Progenitor cell of endocrine pancreas (in vitro differentiated cells): ENCODE measurements at places on chromosomes 7 and 10. TPM values are rescaled to one million over a fixed set of nuclear protein-coding genes. Genes with fewer than 3 reads are reported as not detected.

DNA sequence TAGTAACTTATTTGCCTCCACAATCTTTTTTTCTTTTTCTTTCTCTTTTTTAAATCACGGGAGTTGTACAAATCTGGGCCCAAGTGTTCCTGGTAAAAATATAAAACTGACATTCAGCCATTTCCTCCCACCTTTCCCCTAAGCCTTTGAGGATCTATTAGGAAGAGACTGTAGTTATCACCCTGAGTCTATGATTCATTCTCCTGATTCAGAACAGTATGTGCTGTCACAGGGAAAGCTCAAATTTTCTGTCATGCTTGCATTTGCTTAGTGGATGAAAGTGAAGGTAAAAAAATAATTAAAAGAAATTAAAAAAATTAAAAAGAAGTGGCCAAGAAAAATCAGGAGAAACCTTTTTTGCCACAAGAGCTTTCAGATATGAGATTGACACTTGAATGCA lies 71.7 kb downstream of the KIF20B start:
- no peaks in the 10 kb centered on the region for H3K4me1 ChIP-seq
- no peak overlapping the region for H3K4me3 ChIP-seq
- H3K27me3 ChIP-seq = no peaks in the 10 kb centered on the region
- no peak overlapping the region for H3K27ac ChIP-seq
- no peak for DNase-seq

DNA sequence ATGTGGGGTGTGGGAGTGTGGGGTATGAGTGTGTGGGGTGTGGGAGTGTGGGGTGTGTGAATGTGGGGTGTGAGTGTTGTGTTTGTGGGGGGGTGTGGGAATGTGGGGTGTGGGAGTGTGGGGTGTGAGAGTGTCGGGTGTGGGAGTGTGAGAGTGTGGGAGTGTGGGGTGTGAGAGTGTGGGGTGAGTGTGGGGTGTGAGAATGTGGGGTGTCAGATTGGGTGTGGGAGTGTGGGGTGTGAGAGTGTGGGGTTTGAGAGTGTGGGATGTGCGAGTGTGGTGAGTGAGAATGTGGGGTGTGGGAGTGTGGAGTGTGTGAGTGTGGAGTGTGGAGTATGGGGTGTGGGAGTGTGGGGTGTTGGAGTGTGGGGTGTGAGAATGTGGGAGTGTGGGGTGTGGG lies 50.1 kb upstream of the EN2 start:
- H3K4me1 ChIP-seq = peaks cover 10% of the 10 kb centered on the region
- H3K27ac ChIP-seq = no peak overlapping the region
- peaks cover 59% of the 10 kb centered on the region for H3K27me3 ChIP-seq
- no peak overlapping the region for H3K4me3 ChIP-seq
- H3K36me3 ChIP-seq = no peaks in the 10 kb centered on the region
- DNase-seq = no peak

DNA sequence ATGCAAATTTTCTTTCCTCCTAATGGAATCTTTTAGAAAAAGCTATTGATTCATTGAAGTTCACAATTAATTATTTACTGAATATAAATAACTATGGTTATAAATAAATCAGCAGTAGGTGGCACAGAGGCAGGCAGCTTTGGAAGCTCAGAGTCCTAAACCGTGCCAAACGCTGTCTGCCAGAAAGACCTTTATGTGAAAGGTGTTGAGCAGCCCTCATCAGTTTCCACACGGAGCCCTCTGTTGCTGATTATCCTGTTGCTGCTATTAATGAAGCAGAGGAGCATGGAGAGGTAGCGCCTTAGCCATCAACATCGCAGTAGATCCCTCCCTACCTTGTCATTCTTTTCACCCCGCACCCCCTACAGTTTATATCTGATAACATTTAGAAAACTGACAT lies 51.0 kb downstream of the RTKN2 start:
- H3K36me3 ChIP-seq = peaks cover 2% of the 10 kb centered on the region
- H3K4me1 ChIP-seq = peaks cover 5% of the 10 kb centered on the region
- H3K27me3 ChIP-seq = no peaks in the 10 kb centered on the region
- DNase-seq = no peak
- H3K27ac ChIP-seq = no peak overlapping the region

- peaks cover 11% of the 10 kb centered on the region for H3K4me1 ChIP-seq
- H3K36me3 ChIP-seq = peaks cover 21% of the 10 kb centered on the region
- no peak for DNase-seq
- no peak overlapping the region for H3K27ac ChIP-seq
- no peak overlapping the region for H3K4me3 ChIP-seq
- no peaks in the 10 kb centered on the region for H3K27me3 ChIP-seq
Observed at GRCh38 chr10:68047554-68048327, 27.3 kb downstream of the HERC4 start.

DNA sequence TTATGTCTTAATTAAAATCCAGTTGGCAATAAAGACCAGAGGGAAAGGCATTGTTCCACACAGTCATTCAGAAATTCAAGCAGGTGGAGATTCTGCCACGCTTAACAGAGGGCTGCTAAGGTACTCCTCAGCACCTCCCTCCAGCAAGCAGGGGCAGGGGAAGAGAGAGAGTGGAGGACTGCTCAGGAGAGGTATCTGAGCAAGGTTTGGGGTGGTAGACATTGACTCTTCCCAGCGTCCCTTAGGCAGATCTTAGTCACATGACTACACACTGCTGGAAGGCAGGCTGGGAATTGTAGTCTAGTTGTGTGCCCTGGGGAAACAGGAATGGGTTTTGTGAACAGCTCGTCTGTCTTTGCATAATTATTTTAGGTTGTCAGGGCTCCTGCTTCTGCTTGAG lies 181.6 kb downstream of the NPSR1 start:
- H3K36me3 ChIP-seq = peaks cover 2% of the 10 kb centered on the region
- peaks cover 16% of the 10 kb centered on the region for H3K27me3 ChIP-seq
- H3K27ac ChIP-seq = peak overlapping the region; percentile 46
- DNase-seq = no peak
- no peak overlapping the region for H3K4me3 ChIP-seq

DNA sequence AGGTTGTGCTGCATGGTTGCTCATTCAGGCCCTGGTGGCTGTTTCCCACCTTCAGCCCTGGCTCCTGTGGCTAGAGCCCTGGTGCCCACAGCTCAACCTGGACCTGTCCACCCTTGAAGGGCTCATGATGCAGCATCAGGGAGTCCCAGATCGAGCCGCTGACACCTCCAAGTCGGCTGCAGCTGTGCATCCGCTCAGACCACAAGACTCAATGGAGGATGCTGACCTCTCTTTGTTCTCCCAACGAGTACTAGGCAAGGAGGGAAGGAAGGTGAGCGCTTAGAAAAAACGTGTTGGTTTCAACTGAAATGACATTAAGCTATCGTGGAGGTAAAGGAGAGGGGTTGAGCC lies 9.5 kb upstream of the C10orf95 start:
- peaks cover 1% of the 10 kb centered on the region for H3K36me3 ChIP-seq
- H3K4me1 ChIP-seq = peaks cover 32% of the 10 kb centered on the region
- no peaks in the 10 kb centered on the region for H3K27me3 ChIP-seq
- peak overlapping the region; percentile 86 for H3K4me3 ChIP-seq
- DNase-seq = no peak

GRCh38 chr7:150410131-150410530 lies 31.0 kb downstream of the ZNF775 start:
- DNase-seq = no peak
- H3K36me3 ChIP-seq = peaks cover 4% of the 10 kb centered on the region
- peaks cover 16% of the 10 kb centered on the region for H3K4me1 ChIP-seq
- no peak overlapping the region for H3K4me3 ChIP-seq
- peaks cover 6% of the 10 kb centered on the region for H3K27me3 ChIP-seq

GRCh38 chr7:18494821-18495408 lies 634 bp upstream of the HDAC9 start:
- peak overlapping the region; percentile 7 for H3K27ac ChIP-seq
- no peaks in the 10 kb centered on the region for H3K36me3 ChIP-seq
- no peak for DNase-seq
- H3K4me1 ChIP-seq = peaks cover 22% of the 10 kb centered on the region
- H3K4me3 ChIP-seq = no peak overlapping the region

DNA sequence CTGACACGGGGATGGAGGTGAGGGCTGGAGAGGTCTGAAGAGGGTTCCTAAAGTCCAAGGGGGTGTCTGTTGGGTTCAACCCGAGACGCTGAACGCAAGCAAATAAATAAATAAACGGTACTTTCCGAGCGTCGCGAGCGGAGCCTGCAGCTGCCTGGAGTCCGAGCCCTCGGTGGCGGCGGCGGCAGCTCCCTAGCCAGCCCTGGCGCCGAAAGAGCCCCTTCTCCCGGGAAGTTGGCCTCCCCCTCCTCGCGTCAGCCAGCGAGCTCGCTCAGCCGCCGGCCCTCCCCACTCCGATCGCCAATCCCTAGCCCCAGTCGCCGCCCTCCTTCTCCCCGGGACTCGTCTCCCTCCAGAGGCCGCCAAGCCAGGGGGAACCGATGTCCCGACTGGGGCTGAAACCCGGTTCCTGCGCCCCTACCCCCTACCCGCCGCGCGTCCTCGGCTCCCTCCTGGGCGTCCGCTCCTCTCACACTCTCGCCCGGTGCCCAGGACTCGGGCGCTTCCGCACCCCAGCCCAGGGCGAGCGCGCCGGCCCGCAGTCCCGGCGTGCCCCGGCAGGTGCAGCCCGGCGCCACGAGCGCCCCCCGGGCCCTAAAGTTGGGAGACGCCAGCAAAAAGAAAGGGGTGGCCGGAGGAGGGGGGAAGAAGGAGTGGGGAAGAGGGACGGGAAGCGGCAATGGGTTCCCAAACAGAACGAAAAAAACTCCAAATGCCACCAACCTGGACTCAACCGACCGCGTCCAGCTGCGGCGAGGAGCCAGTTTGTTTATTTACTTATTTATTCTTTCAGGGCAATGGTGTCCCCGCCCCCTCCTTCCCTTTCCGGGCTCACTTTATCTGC lies at the start of gene GFRA1:
GFRA1 (minus strand) TSS at position 767 of the 844 bp plus-strand sequence. CDS start 1,177 bp downstream, outside the sequence.
- H3K27ac ChIP-seq = peak within 1 kb of the TSS; percentile 67
- H3K36me3 ChIP-seq = no peaks in the 10 kb centered on the region
- peaks cover 64% of the 10 kb centered on the region for H3K27me3 ChIP-seq
- peak within 1 kb of the TSS; percentile 79 for H3K4me3 ChIP-seq
- H3K4me1 ChIP-seq = peaks cover 11% of the 10 kb centered on the region

DNA sequence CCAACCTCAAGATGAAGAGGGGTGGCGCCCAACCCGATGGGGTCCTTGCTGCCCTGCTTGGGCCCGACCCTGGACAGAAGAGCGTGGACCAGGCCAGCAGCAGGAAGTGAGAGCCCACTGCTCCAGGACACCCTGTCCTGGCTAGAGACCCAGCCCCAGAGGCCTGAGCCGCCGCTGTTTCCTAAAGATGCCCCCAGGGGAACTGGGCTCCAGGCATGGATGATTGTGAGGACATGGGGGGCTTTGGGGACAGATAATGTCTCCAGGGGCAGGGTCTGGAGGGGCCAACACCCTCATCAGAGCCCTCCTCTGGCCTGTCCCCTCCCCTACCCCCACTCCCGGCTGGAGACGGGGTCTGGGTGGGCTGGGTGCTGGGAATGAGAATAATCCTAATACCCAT lies 71.7 kb downstream of the MYL10 start:
- H3K4me1 ChIP-seq = no peaks in the 10 kb centered on the region
- H3K27ac ChIP-seq = no peak overlapping the region
- H3K36me3 ChIP-seq = peaks cover 1% of the 10 kb centered on the region
- H3K4me3 ChIP-seq = no peak overlapping the region
- H3K27me3 ChIP-seq = peaks cover 3% of the 10 kb centered on the region
- no peak for DNase-seq

GRCh38 chr10:13717571-13717935 lies 130.8 kb downstream of the PRPF18 start:
- DNase-seq = no peak
- H3K4me1 ChIP-seq = peaks cover 48% of the 10 kb centered on the region
- peaks cover 4% of the 10 kb centered on the region for H3K36me3 ChIP-seq

- H3K36me3 ChIP-seq = no peaks in the 10 kb centered on the region
- no peaks in the 10 kb centered on the region for H3K27me3 ChIP-seq
- H3K4me1 ChIP-seq = peaks cover 4% of the 10 kb centered on the region
- no peak overlapping the region for H3K4me3 ChIP-seq
Observed at GRCh38 chr10:64859911-64860310, 1338.7 kb downstream of the REEP3 start.

DNA sequence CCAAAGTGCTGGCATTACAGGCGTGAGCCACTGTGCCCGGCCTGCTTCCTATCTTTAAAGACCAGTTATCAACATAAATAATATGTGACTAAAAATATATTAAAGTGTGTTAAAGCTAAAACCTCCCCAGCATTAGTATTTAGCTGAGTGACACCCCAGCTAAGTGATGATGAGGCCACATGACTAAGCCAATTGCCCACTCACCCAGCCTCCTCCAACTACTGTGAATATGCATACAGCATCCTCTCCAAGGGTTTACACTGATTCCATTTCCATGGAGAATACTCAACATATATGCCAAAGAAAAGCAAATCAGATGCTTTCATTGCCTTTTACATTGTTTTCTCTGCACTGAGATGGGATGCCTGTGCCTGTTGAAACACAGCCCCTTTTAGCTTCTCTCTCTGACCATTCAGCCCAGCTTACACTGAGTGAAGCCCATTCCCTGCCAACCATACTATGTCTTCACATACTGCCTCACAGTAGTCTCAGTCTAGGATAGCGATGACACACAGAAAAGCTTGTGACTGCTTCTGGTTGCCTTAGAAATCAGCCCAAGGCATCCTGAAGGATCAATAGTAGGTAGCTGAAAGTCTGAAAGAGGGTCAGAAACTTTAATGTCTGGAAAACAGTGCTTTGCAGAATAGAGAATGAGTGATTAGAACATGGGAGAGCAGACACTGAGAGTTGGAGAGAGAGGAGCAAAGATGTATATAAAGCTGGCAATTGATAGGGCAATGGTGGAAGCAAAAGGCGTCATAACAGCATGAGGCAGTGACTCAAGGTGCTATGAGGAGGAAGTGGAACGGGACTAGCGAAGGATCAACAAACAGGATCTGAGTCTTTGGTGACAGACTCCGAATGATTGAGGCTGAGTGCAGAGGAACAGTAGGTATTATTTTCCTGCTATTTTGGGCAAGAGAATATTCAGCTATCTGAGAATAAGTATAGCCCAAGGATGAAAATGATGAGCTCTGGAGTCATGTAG lies 19.8 kb upstream of the ATE1 start:
- H3K4me3 ChIP-seq = no peak overlapping the region
- DNase-seq = no peak
- peaks cover 16% of the 10 kb centered on the region for H3K4me1 ChIP-seq
- no peaks in the 10 kb centered on the region for H3K27me3 ChIP-seq
- H3K36me3 ChIP-seq = no peaks in the 10 kb centered on the region

Gene PKD2L1
- 0.38 TPM in 1 of 2 replicates, not detected in the other for total RNA-seq

Gene ELOVL3
- total RNA-seq = not detected in 2 replicates

Gene OR2A42
- total RNA-seq = 0.20 TPM in 1 of 2 replicates, not detected in the other

Gene ZNF467
- 14.8 and 16.1 TPM in 2 replicates for total RNA-seq

Gene ABCB1
- 0.48 and 0.69 TPM in 2 replicates for total RNA-seq

Gene SPDYE2
- not detected in 2 replicates for total RNA-seq
